NCI-H1694 (cell line): ENCODE measurements at places on chromosomes 7 and 10.

DNA sequence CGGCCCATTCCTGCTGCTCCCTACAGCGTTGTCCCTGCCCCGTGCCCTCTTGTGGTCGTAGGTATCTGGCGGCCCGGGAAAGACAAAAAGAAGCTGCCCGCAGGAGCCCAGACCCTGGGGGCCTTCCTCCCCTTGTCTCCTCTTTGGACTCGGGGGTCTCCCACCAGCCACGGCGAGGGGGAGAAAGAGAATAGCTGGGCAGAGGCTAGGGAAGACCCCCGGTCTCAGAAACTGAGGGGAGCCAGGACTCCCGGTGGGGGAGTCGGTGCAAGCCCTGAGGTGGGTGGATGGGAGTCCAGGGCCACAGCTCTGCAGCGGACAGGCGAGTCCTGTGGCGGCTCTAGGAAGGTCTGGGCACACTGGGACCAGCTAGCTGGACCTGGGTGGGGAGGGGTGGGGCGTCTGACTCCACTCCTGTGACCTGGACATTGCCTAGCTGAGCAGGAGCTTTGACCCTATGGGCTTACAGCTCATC is 1.3 kb upstream of the SH2D4B start:
- DNase-seq: no peak

DNA sequence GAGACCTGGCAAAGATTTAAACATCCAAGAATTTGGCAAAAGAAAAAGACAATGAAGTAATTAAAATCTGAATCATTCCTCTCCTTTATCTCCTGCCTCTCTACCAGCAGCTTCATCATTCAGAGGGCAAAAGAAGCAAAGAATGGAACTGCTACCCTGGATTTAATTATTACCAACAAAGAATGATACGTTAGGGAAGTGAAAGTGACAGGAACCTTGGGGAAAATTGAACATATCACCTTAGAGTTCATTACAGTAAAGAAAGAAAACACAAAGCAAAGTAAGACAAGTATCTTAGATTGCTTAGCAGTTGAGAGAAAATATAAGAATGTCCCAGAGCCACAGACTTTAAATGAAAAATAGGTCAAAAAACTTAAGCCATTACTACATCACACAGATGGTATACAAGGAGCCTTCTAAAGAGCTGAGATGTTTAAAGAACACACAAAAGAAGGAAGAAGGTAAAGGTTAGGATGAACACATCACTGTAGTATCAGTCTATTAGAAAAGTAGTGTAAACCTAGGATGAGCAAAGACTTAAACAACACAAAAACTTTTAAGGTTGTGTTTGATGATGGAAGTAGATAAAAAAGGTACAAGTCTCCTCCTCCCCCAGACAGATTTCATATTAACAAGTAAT is 17.5 kb downstream of the CTNNA3 start:
- DNase-seq: no peak

DNA sequence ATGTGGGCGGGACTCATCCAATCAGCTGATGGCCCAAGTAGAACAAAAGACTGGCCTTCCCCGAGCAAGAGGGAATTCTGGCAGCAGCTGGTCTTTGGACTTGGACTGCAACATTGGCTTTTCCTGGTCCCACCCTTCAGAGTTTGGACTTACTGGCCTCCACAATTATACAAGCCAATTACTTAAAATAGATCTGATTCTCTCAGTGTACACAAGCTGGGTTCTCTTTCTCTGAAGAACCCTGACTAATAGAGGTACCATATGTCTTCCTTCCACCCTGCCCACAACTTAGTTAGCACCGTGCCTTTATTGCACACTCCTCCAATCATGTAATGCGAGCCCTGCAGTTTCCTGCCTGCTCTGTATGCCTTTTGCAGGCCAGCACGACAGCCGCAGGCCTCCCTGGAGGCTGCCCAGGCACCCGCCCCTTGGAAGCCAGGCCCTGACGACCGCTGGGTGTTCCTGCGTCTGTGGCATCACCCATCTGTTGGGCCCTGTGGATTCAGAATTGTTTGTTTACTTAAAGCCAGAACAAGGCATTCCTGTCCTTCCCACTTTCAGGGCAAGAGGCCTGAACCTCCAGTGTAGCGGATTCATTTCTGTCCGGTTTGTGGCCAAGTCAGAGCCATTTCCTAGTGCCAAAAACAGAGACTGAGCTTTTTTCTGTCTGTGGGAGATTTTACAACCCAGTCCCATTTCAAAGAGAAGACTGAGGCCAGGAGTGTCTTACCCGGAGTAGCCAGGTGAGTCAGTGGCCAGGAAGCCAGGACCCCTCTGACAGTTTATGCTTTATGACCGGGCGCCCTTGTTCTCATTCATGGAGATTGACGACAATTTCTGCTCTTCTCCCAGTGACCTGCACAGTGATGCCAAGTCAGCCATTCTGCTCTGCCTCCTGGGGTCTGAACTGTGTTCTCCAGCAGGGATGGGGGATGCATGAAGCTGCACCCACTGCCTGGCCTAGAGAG is 968 bp upstream of the INMT start:
- DNase-seq: peak; percentile 29

- no peak for DNase-seq
Measured at GRCh38 chr7:21543528-21544302, 876 bp downstream of the DNAH11 start.

- DNase-seq: no peak
Measured at GRCh38 chr10:132407243-132407746, 10.3 kb downstream of the PWWP2B start.

DNA sequence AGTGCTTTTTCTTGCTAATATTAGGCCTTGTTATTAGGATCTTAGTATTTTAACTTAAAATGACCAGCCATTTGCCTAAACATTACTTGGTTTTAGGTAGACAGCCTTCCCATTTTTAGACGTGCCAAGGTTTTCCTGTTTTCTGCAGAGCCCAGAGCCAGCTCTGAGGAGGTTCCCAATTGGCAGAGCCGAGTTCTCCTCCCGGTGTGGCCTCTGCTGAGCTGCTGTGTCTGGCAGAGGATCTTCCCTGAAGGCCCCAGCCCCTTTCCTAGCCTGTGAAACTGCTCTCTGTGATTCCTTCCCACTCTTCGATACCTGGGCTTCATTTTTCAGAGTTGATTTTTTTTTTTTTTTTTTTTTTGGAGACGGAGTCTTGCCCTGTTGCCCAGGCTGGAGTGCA is 91.4 kb downstream of the EEPD1 start:
- DNase-seq: no peak

GRCh38 chr10:76175533-76176165 is 744.2 kb downstream of the LRMDA start:
- DNase-seq: no peak
